ENCODE measurements at places on chromosomes 13 and 19. TPM values are rescaled to one million over a fixed set of nuclear protein-coding genes. Genes with fewer than 3 reads are reported as not detected.

MBD3L2 gene
- not detected for total RNA-seq

ANGPTL8 gene
- not detected for total RNA-seq

BRME1 gene
- 7.7 TPM for total RNA-seq

PRR22 gene
- total RNA-seq = 3.6 TPM

CCNE1 gene
- 33.3 TPM for total RNA-seq

METTL21C gene
- not detected for total RNA-seq

DNA sequence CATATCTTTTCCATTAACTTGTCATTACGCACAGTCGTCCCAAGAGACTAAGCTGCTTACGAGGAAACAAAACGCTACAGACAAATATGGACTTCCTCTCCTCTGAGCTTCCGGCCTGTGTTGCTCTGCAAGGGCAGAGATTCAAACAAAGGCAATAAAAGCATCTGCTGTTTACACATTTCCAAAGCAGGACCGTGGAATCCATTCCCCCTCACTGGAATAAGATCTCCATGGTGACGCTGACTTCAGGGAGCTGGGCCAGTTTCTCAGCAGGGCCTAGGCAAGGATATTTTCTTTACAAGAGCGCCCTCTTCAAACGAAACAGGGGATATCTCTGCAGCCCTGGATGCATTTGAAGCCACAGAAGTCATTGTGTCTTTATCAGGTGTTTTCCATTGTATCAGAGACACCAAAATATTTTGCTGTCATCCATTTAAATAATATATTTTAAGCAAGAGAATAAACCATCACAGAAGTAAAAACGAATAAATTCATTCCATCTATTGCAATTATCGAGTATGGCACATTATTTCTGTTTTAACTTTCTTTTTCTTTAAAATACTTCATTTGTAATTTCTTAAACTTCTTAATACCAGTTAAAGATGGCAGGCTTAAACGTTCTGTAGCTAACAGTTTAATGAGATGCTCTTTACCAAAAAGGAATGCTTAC lies 177.5 kb downstream of the DCLK1 start:
- no peaks in the 10 kb centered on the region for H3K27me3 ChIP-seq
- DNase-seq = peak; percentile 88
- H3K36me3 ChIP-seq = no peaks in the 10 kb centered on the region
- no peaks in the 10 kb centered on the region for H3K4me1 ChIP-seq
- H3K4me3 ChIP-seq = no peak overlapping the region

DNA sequence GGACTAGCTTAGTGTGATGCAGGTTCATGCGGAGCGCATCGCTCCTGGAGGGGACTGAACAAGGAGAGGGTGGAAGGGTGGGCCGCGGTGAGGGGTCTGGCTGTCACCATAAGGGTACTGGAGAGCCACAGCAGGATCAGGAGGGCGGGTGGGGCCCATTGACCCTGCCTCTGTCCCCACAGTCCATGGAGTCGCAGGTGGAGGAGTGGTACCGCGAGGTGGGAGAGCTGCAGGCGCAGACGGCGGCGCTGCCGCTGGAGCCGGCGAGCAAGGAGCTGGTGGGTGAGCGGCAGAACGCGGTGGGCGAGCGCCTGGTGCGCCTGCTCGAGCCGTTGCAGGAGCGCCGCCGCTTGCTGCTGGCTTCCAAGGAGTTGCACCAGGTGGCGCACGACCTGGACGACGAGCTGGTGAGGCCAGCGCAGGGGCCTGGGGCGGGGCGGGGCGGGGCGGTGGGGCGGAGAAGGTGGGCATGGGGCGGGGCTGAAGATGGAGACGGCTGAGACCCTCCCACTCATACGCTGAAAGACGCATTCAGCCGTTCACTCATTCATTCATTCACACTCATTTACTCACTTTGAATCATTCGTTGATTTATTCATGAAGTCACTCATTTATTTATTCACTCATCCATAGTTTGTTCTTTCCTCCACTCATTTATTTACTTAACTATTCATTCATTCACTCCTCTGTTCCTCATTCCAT lies 27.5 kb upstream of the SHKBP1 start:
- no peaks in the 10 kb centered on the region for H3K4me1 ChIP-seq
- peaks cover 45% of the 10 kb centered on the region for H3K27me3 ChIP-seq
- DNase-seq = peak; percentile 98
- peak overlapping the region; percentile 47 for H3K4me3 ChIP-seq

GRCh38 chr13:37139356-37139755 lies 33.9 kb upstream of the CSNK1A1L start:
- H3K27ac ChIP-seq = no peak overlapping the region
- no peak for DNase-seq
- no peaks in the 10 kb centered on the region for H3K36me3 ChIP-seq
- no peaks in the 10 kb centered on the region for H3K27me3 ChIP-seq
- no peaks in the 10 kb centered on the region for H3K4me1 ChIP-seq
- H3K4me3 ChIP-seq = no peak overlapping the region

DNA sequence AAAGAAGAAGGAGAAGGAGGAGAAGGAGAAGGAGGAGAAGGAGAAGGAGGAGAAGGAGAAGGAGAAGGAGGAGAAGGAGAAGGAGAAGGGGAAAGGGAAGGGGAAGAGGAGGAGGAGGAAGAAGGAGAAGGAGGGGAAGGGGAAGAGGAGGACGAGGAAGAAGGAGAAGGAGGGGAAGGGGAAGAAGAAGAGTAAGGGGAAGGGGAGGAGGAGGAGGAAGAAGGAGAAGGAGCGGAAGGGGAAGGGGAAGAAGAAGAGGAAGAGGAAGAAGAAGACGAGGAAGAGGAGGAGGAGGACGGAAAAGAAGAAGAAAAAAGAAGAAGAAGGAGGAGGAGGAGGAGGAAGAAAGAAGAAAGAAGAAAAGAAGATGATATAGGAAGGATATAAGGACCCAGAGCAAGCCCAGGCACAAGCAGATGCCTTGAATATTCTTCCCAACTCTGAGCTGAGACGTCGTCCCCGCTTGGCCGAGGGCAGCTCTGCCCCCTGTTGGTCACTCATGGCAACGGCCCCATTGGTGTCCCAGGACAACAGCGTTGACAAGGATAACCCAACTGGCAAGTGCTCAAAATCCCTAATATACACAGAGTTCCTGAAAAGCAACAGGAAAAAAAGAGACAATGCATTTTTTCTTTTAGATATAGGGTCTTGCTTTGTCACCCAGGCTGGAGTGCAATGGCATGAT lies 30.6 kb upstream of the IGSF23 start:
- no peak overlapping the region for H3K4me3 ChIP-seq
- no peaks in the 10 kb centered on the region for H3K4me1 ChIP-seq
- H3K27ac ChIP-seq = no peak overlapping the region
- DNase-seq = peak; percentile 93
- H3K27me3 ChIP-seq = no peaks in the 10 kb centered on the region

- H3K4me1 ChIP-seq = no peaks in the 10 kb centered on the region
- no peaks in the 10 kb centered on the region for H3K27me3 ChIP-seq
- H3K4me3 ChIP-seq = no peak overlapping the region
- no peak overlapping the region for H3K27ac ChIP-seq
- DNase-seq = no peak
Observed at GRCh38 chr19:30512176-30513081, 140.2 kb downstream of the ZNF536 start.

DNA sequence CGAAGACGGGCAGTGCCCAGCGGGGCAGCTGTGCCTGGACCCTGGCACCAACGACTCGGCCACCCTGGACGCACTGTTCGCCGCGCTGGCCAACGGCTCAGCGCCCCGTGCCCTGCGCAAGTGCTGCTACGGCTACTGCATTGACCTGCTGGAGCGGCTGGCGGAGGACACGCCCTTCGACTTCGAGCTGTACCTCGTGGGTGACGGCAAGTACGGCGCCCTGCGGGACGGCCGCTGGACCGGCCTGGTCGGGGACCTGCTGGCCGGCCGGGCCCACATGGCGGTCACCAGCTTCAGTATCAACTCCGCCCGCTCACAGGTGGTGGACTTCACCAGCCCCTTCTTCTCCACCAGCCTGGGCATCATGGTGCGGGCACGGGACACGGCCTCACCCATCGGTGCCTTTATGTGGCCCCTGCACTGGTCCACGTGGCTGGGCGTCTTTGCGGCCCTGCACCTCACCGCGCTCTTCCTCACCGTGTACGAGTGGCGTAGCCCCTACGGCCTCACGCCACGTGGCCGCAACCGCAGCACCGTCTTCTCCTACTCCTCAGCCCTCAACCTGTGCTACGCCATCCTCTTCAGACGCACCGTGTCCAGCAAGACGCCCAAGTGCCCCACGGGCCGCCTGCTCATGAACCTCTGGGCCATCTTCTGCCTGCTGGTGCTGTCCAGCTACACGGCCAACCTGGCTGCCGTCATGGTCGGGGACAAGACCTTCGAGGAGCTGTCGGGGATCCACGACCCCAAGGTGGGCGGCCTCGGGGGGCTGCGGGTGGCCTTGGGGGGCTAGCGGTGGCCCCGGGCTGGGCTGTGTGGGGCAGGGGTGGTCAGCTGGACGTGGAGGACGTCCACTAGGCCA lies 4.8 kb downstream of the GRIN3B start:
- H3K36me3 ChIP-seq = no peaks in the 10 kb centered on the region
- DNase-seq = no peak

- no peak overlapping the region for H3K27ac ChIP-seq
- H3K4me1 ChIP-seq = no peaks in the 10 kb centered on the region
- H3K4me3 ChIP-seq = peak overlapping the region; percentile 81
Observed at GRCh38 chr13:52405369-52405766, 604 bp downstream of the THSD1 start.

- peaks cover 48% of the 10 kb centered on the region for H3K36me3 ChIP-seq
- peak overlapping the region; percentile 91 for H3K27ac ChIP-seq
- H3K27me3 ChIP-seq = no peaks in the 10 kb centered on the region
- no peaks in the 10 kb centered on the region for H3K4me1 ChIP-seq
- peak overlapping the region; percentile 92 for H3K4me3 ChIP-seq
Observed at GRCh38 chr13:99985241-99985874, 3.8 kb downstream of the ZIC2 start.

- H3K27ac ChIP-seq = peak overlapping the region; percentile 28
- peak; percentile 75 for DNase-seq
- H3K4me1 ChIP-seq = peaks cover 12% of the 10 kb centered on the region
- H3K36me3 ChIP-seq = no peaks in the 10 kb centered on the region
- peak overlapping the region; percentile 89 for H3K4me3 ChIP-seq
Observed at GRCh38 chr19:46863818-46864629, 3.2 kb downstream of the ARHGAP35 start.

GRCh38 chr13:65095161-65096082 lies 2134.7 kb downstream of the PCDH9 start:
- H3K27me3 ChIP-seq = no peaks in the 10 kb centered on the region
- H3K4me1 ChIP-seq = no peaks in the 10 kb centered on the region
- H3K36me3 ChIP-seq = no peaks in the 10 kb centered on the region
- H3K27ac ChIP-seq = no peak overlapping the region
- no peak for DNase-seq

DNA sequence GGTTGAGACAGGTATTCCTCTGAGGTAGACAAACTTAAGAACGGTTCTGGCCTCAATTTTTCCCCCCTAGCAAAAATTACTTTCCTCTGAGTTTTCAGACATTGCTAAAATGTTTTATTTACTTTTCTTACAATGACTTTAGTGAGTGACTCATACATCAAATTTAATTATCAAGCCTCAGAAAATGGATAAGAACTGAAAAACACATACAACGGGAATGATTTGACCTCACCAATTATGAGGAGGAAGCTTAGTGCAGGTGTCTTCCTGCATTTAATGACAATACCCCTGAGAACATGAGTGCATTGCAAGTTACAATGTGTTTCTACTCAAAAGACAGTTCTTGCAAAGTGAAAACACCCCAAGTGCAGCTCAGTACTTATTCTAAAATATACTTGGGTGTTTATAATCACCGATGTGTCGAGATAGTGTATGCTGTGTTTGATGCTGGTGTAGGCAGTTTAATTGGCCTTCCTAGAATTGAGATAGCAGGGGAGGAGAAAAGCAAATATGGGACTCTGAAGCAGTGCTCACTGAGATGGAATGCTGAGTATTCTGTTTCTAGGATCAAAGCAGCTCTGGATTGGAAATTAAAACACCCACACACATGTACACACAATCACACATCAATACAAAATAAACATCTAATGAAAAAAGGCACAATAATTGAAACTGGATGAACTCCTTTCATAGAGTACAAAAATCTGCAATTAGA lies 189.5 kb upstream of the SLC10A2 start:
- no peaks in the 10 kb centered on the region for H3K27me3 ChIP-seq
- no peak overlapping the region for H3K27ac ChIP-seq
- H3K4me3 ChIP-seq = no peak overlapping the region
- no peaks in the 10 kb centered on the region for H3K36me3 ChIP-seq
- no peak for DNase-seq
- H3K4me1 ChIP-seq = no peaks in the 10 kb centered on the region
